ENCODE measurements at places on chromosomes 5 and 9.

DNA sequence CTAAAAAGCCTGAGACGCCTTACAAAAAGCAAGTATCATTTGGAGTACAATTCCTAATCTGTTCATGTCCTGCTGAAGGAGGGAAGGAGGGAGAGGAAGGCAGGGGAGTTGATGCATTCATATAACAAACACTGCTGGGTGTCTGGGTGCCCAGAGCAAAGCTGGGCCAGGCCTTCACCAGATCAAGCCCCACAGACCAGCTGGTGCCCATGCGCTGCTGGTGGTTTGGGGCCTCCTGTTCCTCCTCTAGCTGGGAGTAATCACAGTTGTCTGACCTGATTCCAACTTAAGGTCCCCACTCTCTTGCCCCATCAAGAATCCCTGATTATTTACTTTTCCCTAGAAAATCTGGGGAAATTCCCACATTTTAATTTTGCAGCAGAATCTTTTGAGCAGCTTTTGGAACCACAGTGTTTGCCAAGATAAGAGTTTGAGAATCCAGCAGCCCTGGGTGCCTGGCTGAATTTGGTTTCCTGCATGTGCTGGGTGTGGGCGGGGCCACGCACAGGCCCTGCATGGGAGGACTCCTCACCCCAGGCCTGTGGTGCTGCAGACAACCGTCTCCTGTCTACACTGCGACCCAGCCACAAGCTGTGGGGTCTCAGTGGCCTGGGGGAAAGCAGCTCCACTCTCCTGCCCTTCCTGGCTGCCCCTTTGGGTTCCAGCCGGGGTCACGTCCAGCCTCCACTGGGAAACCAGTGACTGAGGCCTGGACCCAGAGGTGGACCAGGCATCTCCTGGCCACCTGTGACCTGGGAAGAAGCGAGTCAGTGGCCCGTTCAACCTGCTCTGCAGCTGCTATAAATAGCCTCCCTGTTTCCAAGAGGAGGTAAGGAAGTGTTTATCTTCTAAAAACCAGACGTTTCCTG, 47.5 kb downstream of the NEURL1B start:
- DNase-seq, result peak; percentile 73

DNA sequence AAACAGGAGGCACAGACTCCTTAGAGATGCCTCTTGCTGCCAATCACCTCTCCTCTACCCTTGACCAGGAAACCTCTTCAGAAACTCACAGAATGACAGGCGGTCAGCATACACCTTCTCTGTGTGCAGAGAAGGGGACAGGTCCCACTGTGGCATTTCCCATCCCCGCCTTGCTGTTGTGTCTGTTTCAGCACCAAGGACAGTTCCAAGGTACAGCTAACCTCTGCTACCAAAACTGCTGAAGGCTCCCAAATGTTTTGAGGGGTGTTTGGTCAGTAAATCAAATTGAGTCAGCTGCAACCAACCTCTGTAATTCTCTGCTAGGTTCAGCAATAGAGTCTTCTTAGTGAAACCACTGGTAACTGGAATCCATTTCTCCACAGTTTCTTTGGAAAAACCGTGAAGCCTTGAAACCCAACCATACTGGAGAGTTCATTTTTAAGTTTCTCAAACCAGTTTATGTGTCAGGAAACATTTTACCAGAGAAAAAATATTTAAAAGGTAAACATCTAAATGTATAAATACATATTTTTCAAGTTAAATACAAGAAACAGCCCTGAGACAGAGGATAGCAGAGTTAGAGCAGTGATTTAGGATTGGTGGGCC, 122.0 kb downstream of the DRD1 start:
- peak; percentile 61 for DNase-seq

- no peak for DNase-seq
Observed at GRCh38 chr9:124121725-124122124, 110.2 kb downstream of the LHX2 start.

DNA sequence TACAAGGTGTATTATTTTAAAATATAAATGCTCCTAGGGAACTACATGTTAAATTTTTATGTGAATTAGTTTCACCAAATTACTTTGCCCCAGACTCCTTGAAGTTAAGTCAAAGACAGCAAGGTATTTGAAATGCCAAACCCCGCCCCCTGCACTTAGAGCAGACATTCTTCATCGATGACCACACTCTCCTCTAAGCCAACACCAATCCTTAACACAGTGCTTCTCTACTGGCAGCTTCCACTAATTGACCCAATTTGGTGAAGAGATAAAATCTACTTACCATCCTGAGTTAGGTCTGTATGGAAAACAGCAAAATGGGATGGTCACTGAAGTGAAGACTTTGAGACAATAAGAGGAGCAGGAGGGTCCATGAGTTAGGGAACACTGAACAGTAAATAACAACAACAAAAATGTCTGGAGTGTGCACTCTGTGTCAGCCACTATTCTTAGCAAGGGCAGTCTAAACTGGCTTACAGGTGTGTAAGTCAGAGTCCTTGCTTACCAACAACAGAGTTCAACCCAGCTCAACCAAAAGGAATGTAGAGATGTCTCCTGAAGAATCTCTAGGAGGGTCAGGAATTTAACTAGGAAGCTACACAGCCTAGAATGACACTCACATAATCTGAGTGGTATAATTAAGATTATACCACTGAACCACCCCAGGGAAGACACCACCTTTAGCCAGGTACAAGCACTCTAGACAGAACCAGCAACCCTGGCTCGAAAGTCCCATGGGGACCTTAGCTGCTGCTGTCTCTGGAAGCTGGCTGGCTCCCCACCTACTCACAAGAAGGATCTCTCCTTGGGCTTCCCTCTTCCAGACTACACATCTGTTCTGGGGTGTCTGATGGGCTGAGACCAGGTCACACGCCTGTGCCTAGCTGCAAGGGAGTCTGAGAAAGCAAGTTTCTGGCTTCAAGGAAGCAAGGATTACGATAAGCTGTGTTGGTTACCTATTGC, 8.8 kb upstream of the UBE2QL1 start:
- DNase-seq, result no peak

DNA sequence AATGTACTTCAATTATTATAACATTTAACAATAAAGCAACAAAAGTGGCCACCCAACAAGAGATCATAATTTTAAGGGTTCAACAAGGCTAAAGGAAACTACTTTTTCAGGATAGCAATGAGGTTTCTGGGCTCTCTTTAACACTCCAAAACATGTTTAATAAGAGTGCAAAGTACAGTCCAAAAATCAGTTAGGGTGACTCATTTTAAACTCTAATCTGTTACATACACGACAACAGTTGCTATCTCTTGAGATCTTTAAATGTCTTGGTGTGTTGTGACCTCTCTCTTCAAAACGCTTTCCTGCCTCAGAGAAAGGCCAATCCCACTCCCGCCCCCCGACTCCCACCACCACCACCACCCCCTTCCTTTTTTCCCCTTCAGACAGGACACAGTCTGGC, 11.5 kb downstream of the NFIB start:
- DNase-seq, result no peak

All from hematopoietic multipotent progenitor cell (in vitro differentiated cells).